ENCODE measurements at places on chromosomes 16 and 17.

DNA sequence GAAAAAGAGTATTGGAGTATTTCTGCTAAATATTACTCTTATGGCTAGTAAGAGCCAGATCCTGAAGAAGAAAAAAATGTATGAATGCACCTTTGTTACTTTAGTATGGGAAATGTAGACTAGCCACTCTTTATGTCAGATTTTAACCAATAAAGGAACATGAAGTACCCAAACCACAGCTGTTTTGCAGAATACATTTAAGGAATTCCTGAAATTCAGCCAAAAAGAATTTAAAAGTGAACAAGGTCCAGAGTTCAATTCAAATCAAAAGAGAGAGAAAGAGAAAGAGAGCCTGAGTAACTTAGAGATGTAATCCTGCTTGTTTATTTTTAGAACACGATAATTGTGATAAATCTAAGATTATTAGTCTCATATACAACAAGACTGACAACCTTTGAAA lies 1.2 kb downstream of the KCNJ16 start:
- no peak for DNase-seq

DNA sequence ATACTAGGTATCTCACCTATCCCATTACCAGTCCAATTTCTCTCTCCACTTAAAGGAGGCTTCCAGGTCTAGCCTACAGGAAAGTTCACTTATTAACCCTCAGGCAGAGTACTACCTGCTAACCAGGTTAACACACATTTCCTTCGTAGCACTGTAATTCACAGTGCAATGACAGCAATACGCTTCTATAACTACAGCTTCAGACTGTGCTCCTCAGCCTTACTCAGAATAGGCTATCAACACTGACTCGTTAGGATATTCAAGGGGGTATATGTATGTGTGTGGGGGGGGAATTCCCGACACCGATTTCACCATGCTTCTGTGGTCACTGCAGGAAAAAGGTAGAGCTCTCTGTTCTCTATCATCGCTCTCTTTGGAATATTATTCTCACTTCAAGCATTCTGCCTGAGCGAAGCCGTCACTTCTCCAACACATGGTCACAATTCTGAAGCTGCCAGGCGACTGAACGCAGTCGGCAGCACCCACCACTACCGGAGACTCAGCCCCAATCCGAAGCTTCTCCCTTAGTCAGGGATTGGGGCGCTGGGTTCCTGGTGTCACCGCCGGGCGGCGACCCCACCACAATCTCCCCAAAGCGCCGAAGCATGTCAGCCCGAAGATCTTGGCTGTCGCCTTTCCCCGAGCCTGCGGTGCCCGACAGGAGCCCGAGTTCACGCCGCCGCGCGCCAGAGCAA lies 618 bp downstream of the GGA3 start:
- no peak for DNase-seq

DNA sequence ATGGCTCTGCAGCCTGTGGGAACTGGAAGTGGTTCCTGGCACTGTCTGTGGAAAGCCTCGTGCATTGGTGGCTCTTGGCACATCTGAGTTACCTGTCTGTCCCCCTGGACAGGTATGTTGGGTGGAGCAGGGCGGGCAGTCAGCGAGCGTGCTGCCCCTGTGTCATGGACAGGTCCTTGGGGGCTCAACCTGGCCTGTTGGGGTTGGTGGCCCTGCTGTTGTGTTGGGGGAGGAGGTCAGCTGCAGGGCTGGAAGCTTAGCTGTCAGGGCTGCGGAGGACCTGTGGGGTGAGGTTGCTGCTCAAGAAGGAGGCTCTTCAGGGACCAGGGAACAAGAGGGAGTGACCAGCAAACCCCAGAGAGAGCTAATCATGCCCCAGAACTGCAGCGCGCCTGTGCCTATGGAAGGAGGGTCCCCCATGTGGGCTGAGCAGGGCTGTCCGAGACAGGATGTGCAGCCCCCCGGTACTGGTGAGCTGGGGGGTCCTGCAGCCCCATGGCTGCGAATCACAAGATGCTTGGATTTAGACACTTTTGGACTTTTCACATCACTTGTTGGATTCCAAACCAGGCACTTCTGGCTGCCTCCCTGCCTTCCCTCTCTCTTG lies 7.2 kb downstream of the NKD1 start:
- DNase-seq, result no peak

DNA sequence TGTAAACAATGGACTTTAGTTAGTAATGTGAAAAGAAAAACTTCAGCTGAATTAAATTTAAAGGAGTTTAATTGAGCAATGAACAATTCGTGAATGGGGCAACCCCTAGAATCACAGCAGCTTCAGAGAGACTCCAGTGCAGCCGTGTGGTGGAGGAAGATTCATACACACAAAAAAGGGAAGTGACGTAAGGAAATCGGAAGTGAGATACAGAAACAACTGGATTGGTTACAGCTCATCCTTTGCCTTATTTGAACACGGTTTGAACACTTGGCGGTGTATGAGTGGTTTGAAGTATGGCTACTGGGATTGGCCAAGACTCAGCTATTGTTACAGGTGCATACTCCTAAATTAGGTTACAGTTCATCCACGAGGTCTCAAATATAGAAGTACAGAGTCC lies 460.4 kb upstream of the ASIC2 start:
- no peak for DNase-seq

DNA sequence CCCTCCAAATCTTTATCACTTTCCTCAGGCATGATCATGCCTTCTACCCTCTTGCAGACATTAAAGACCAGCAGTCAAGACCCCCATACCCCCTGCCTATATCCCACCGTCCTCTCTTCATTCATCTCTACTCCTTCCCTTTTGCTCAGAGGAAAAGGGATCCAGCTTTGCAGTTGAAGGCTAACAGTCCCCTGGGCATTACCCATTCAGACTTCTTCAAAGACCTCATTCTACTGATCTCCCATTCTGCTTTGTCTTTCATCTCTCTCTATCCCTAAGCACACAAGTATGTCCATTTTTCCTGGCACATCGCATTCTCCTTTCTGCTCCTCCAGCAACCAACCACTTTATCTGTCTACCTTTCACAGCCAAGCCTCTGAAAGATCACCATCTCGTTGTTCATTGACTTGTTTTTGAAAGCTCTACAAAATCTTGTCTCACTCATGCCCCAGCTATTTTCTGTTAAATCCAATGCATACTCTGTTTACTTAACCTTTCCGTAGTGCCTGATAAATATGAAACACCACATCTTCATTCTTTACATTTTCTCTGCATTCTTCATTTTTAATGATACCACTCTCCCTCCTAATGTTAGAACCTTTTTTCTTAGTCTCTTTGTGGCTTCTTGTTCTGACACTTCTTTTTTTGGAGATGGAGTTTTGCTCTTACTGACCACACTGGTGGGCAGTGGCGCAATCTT lies 14.1 kb upstream of the LCMT1 start:
- no peak for DNase-seq

DNA sequence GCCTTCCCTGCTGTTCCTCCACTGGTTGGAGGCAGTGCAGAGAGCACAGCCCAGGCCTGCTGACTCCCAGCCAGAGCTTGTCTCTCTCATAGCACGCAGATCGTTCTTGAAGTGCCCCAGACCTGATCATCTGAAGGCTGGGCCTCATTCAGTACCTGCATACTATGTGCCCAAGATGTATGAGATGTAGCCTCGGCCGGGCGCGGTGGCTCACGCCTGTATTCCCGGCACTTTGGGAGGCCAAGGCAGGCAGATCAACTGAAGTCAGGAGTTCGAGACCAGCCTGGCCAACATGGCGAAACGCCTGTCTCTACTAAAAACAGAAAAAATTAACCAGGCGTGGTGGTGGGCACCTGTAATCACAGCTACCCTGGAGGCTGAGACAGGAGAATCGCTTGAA lies 31.0 kb downstream of the WNT3 start:
- no peak for DNase-seq

GRCh38 chr17:5123343-5124124 lies 7.7 kb downstream of the USP6 start:
- no peak for DNase-seq

GRCh38 chr16:88943741-88944140 lies 33.3 kb downstream of the CBFA2T3 start:
- no peak for DNase-seq

- DNase-seq, result no peak
These were observed 3.1 kb upstream of the LHX1 start for GRCh38 chr17:36934144-36934691.

DNA sequence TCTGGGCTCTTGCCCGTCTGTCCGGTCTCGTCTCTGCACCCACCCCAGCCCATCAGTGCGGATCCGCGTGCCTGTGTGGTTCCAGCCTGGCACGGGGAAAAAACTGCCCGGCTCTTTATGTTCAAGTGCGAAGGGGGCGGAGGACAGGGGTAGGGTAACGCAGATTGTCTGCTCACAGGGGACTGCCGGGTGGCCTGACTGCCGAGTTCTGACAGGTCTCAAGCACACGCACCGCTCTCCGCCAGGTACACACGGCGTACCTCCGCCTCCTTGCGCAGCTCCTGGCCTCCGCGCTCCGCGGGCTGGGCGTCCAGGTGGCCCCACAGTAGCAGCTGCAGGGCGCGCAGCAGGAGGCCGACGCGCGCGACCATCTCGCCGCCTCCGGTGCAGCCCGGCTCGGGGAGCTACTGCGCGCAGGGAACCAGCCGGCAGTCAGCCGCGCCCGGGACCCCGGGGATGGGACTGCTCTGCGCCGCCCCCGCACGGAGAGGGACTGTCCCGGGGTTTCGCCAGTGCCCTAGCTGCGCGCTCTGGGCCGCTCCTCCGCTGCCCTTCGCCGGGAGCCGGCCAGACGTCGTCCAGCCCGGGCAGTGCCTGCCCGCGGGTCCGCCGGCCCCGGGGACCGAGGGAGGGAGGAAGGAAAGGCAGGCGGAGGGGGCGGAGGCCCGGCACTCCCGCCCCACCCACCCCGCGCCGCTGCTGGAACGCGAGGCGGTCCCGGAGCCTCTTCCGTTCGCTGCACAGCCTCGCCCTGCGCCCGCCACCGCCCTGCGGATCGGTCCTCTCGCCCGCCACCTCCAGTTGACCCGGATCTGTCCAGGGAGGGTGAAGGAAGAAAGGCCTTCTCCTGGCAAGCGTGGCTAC lies at the start of gene MMP28:
Gene MMP28 (minus strand): TSS at position 635 of the 864 bp plus-strand sequence. CDS start 264 bp downstream, at position 371.
- DNase-seq, result no peak

- peak; percentile 59 for DNase-seq
These were observed 26.4 kb upstream of the CLEC18A start for GRCh38 chr16:69924777-69925191.

DNA sequence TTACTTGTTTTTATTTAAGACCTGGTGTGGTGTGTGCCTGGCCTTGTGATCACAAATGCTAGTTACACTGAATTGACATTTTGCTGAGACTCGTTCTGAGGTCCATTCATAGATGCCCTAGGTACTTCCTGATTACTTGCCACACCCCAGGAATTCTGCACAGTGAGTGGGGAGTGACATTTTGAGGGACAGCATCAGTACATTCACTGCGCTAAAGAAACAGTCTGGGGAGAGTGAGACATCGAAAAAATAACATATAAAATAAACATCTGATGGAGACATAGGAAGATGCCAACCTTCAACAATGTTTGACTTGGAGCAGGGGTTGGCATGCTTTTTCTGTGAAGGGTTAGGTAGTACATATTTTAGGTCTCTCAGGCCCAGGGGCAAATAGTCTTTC lies 30.4 kb downstream of the ABCC1 start:
- no peak for DNase-seq

DNA sequence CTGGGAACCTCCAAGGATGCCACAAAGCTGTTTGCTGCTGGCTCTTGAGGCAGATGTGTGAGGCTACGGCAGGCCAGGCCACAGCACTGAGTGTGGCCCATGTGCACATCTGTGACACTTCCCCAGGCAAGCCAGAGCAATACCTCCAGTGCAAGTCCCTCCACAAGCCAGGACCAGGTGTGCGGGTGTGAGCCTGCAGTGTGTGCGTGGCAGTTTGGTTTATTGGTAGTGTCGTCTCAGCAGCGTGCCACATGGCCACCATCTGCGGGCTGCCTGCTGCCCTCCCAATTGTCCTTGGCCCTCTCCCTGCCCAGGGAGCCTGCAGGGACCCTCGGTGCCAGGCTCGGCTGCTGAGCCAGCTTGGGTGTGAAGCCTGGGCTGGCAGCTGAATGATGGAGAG lies 9.9 kb upstream of the SREBF1 start:
- no peak for DNase-seq

DNA sequence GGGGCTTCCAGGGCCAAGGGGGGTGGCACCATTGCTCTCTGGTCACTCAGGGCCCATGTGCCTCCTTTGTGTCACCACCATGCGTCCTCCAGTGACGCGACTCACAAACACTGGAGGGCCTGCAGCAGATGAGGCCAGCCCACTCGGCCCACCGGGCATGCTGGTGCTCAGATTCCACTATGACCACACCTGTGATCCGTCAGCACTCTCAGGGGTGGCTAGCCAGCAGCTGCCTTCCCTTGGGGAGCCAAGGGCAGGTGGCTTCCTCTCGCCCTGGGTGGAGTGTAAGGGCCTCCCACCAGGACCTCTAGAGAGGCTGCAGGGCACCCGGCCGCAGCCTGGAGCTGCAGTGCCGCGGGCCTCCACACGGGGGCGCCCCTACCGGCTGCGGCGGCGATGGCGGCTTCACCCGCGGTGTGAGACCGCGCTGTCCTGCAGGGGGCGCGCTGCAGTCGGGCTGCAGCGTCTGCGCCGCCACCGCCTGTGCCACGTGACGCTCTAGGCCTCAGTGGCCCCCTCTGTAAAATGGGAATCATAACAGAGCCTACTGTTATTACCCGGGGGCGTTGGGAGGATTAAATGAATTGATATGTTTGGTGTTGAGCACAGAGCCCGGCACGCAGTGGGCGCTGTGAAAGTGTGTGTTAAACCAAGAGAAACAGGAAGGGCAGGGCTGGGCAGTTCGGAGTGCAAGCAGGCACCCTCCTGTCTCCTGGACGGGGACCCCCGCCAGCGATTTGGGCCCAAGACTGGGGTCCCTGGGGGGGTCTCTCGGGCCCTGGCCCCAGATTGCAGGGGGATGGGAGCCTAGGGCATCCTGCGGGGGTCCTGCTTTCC lies 192.4 kb upstream of the GSE1 start:
- no peak for DNase-seq

GRCh38 chr16:73166441-73166851 lies 118.5 kb upstream of the ZFHX3 start:
- no peak for DNase-seq

DNA sequence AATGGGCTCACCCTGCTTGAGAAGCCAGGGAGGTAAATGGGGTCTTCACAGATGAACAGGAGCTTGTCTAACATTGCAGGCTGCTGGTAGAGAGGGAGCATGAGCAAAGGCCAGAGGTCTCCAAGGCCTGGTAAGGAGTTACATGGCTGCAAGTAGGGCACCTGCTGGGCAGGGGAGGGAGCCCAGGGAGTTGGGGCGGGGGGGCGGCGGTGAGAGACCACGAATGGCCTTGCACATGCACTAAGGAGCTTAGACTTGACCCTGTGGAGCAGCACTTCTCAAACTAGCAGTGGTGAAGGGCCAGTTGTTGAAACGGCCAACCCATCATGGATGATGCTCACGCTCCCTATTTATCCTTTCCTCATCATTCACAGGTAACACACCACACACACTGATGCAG lies 38.4 kb downstream of the ERN1 start:
- no peak for DNase-seq

DNA sequence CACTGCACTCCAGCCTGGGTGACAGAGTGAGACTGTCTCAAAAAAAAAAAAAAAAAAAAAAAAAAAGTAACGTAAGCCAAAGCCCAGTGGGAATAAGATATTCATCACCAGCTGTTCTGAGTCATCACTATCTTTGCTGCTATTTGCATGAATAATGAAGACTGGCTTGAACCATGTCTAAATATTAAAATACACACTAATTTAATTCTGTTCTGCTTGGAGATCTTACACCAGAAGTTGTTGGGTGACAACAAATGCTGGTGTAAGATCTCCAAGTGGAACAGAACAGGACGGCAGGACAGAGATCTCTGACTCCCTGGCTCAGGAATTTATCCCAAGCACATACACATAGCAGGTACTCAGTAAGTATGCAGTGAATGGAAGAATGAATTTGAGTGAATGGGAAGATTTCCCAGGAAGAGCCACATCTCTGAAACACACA lies 19.6 kb downstream of the DNAH17 start:
- no peak for DNase-seq
